CD4-positive, alpha-beta T cell treated with Interleukin-12 subunit alpha and Interleukin-12 subunit beta, for 1 hour (primary cell): ENCODE measurements at places on chromosomes 5 and 9.
A peak's percentile ranks its signal among the peaks of the same experiment; 100 is the strongest.

DNA sequence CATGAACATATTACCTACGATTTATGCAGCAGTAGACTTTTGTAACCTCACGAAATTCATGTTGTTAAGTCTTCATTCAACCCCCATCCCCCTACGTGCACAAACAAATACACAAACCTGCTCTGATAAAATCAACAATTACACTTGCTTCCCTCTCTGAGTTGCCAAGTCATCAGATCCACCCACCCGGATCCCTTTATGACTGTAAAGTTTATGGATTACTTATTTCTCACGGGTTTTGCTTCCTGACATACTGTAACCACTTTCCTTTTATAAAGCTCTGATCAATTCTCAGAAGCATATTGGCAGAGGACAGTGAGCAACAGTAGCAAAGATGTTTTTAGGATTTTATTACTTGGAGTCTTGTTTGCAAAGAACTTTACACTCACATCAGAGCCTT is 70.5 kb downstream of the MLLT3 start:
- DNase-seq, result no peak

DNA sequence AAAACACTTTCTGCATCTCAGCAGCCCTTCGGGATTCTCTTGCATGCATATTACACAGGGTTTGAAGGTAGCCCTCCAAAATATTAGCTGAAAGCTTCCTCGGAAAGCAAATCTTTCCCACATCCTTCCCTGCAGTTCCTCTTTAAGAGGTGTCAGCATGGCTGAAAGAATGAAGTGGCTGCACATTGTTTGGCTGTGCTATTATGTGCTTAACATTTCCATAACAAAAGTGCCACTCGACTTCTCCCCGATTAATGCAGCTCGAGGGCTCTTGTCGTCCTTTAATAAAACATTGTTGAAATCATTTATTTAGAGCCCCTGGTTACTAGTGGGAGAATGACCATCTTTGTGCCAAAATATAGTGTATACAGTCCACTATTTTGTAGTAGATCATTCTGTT is 6.5 kb downstream of the GAS1 start:
- no peak for DNase-seq

GRCh38 chr5:123543438-123543837 is 31.5 kb downstream of the CSNK1G3 start:
- no peak for DNase-seq

DNA sequence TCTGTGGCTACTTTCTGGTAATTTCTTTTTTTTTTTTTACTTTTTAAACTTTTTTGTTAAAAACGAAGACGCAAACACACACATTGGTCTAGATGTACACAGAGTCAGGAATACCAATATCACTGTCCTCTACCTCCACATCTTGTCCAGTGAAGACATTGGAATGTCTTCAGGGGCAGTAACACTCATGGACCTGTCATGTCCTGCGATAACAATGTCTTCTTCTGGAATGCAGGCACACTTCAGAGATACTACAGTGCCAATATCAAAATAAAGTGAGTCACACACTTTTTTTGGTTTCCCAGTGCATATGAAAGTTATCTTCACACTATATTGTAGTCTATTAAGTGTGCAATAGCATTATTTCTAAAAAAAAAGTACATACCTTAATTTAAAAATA is 175.9 kb downstream of the ARRDC3 start:
- DNase-seq, result no peak

DNA sequence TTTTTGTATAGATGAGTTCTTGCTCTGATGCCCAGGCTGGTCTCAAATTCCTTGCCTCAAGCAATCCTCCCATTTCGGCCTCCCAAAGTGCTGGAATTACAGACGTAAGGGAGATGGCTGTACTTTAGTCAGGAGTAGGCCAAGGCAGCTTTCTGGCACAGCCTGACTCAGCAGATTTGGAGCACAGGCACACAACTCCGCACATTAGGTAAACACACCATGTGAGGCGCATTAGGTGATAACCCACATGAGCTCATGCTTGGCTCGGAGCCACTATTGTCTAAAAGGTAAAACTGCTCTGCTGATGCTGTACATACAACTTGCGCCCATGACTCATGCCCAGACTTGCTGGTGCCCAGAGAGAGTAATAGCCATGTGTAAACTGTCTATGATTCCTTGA is 1157.9 kb downstream of the TAF11L14 start:
- no peak for DNase-seq

DNA sequence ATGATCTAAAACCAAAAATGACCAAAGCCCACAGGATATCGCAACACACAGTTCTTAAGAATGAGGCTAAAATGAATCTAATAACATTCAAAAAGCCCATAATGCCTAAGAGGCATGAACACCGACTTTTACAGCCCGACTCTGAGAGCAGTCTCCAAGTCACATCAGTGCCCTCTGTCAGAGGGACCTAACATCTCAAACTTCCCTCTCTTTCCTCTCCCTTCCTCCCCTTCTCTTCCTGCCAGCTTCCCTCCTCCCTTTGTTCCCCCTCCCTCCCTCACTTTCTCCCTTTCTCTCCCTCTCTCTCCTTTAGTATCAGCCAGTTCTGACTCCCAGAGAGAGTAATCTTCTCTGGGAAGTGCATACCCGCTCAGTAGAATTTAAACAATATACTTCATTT is 154.4 kb downstream of the GLIS3 start:
- no peak for DNase-seq

DNA sequence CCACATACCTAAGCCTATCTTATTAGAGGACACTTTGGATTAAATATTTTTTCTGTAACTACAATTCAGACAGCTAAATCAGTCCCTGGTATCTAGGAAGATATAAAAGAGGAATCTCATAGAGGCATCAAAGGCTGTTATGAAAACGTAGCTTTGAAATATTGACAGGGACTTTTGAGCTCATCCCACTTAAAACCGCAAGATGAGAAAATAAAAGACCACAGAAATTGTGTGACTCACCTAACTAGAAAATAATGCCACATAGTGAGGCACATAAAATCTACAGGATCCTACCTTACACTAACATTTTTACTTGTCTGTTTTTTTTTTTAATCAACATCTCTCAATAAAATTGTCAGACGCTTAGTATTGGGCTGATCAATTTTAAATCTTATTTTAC is 686.5 kb upstream of the COX7C start:
- DNase-seq, result no peak

GRCh38 chr5:146238973-146239372 is 35.6 kb downstream of the RBM27 start:
- DNase-seq, result no peak

DNA sequence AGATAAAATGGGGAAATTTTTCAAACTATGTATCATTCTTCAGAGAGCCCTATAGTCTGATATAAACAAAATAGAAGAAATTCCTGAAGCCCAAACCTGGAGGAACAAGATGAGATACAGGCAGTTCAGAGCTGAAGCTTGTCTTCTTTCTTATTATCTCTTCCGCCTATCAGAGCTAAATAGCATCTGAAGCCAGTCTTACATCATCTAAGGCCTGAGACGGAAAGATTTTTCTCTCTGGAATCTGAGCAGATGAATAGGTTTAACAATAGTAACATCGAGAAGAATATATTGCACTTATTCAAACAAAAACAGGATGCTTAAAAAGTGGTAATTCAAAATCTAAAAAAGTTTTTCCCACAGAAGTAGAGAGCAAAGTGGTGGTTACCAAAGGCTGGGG is 59.8 kb downstream of the LPAR1 start:
- DNase-seq, result no peak

DNA sequence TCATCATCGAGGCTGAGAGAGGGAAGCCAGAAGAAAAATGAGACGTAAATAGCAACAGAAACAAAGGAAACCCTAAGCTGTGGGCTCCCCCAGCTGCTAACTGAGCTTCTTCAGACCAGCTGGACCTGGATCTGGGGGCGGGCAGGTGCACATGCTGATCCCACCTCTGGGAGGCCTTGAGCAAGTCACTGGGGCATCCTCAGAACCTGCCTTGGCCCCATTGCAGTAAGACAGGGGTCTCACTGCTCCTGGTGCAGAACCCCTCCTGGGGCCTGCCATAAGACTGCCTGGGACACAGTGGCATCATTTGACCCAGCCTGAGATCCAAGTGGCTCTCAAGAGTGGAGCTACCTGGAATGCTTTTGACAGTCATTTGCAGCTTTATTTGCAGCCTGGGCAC is 77.4 kb downstream of the PHF2 start:
- no peak for DNase-seq

GRCh38 chr5:135600152-135600570 is 21.4 kb upstream of the CXCL14 start:
- DNase-seq, result no peak

- no peak for DNase-seq
Observed at GRCh38 chr5:74201334-74202081, 439.0 kb downstream of the ENC1 start.

- no peak for DNase-seq
Observed at GRCh38 chr9:82275258-82275927, 286.8 kb downstream of the SPATA31D1 start.

GRCh38 chr5:178238711-178239592 is 6.3 kb upstream of the PHYKPL start:
- DNase-seq, result peak; percentile 34

DNA sequence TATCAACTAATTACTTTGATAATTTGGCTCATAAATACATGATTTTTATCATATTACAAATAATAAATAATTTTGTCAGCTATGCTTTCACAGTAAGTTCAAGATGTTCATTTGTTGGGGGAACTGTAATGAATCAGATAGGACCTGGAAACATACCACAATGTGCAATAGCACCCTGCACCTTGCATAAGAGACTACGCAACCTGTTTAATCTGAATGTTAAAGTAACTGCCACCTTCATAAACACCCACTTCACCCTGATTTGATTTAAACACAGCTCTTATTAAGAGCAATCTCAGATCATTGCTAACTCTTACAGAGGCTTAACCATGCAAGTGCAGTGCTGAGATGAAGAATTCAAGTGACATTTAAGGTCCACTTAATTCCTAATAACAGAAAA is 69.1 kb upstream of the GABRA1 start:
- no peak for DNase-seq

GRCh38 chr9:115712981-115713380 is 440.6 kb upstream of the PAPPA start:
- DNase-seq, result no peak

GRCh38 chr5:83767409-83767992 is 46.8 kb upstream of the HAPLN1 start:
- no peak for DNase-seq

GRCh38 chr9:100125236-100125635 is 26.2 kb downstream of the INVS start:
- DNase-seq, result no peak

DNA sequence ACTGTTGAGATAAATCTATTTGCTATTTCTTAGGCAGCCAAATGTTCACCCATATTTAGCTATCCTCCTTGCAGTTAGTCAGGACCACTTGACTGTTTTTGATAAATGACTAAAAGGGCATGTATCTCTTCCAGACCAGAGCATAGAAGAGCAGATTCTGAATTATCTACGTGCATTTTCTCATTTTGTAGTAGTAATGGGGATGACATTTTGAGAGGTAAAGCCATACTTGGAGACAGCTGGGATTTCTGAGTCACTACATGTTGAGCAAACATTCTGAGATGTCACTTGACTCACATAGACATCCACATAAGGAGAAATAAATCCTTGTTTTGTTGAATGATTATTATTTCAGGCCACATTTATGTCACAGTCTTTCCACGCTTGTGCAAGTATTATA is 297.6 kb downstream of the CDH10 start:
- DNase-seq, result no peak

GRCh38 chr5:104172976-104173375 is 610.4 kb upstream of the NUDT12 start:
- DNase-seq, result no peak

DNA sequence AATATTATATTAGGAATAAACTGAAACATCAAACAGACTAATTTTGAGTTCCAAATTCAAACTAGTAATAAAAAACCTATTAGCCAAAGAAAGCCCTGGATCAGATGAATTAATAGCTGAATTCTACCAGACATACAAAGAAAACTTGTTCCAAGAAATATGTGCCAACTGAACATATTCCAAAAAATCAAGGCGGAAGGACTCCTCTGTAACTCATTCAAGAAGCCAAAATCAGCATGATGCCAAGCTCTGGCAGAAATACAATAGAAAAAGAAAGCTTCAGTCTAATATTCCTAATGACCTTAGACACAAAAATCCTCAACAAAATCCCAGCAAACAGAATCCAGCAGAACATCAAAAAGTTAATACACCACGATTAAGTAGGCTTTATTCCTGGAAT is 619.1 kb upstream of the COX7C start:
- DNase-seq, result no peak

- no peak for DNase-seq
Observed at GRCh38 chr9:35834260-35835215, 5.5 kb downstream of the TMEM8B start.

GRCh38 chr5:6686915-6687409 is 26.3 kb upstream of the TENT4A start:
- DNase-seq, result peak; percentile 2

DNA sequence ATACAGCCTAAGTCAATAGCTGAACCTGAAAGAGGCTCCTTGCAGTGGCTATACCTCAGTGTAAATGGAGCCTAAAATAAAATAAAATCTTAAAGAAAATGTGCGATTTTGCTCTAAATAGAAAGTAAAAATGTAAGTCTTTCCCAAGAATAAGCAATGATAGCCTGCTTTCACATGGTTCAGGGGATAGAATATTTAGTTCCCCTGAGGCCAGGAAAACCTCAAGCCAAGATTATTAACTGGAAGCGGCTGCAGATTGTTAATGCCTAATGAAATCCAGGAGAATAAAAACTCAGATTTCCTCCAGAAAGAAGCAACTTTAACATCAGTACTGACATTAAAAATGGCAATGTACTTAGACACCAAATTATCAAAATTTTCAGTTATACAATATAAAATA is 463.7 kb downstream of the CYLC2 start:
- DNase-seq, result no peak

GRCh38 chr9:136114610-136115009 is 4.1 kb downstream of the TMEM250 start:
- no peak for DNase-seq

- DNase-seq, result no peak
Observed at GRCh38 chr5:179270581-179271427, 74.5 kb downstream of the ADAMTS2 start.

GRCh38 chr5:78245136-78245535 is 49.4 kb downstream of the AP3B1 start:
- DNase-seq, result no peak

- DNase-seq, result no peak
Observed at GRCh38 chr5:174243904-174244303, 198.4 kb downstream of the NSG2 start.

DNA sequence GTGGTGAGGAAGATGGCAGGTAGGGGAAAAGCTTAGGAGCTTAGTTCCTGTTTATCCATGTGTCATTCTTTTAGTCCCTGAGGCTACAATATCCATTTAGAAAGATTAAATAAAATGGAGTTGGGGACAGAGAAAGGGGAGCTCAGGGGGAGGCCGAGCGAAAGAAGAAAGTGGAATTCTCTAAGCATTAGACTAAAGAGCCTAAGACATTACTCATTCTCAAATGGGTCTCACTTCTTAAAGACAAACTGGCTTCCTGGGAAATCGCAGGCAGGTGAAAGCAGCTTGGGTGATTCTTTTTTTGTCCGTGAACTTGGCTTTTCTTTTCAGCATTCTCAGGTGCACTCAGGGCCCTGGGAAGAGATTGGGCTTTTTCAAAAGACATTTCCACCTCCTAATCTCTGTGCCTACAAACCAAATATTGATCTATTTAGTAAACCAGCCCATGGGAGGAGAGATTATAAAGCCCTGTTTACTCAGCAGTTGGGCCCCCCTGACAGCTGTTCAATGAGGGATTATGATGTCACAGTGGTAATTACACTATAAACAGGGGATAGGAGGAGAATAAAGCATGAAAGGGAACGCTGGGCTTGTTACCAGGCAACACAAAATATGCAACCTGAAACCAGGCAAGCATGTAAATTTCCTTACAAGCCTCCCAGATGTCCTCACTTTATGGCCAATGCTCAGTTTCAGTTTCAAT is 584.0 kb downstream of the ACTL7B start:
- DNase-seq, result no peak

- DNase-seq, result no peak
Observed at GRCh38 chr9:124368692-124369091, 46.5 kb downstream of the PSMB7 start.
